Tibial nerve (tissue), 4 donors: ENCODE measurements at places on chromosomes 11 and 22. TPM values are rescaled to one million over a fixed set of nuclear protein-coding genes. Genes with fewer than 3 reads are reported as not detected.

RAB39A gene
- total RNA-seq = 0.63 TPM

MMP27 gene
- not detected for total RNA-seq

GRCh38 chr11:119373921-119374631 lies 7.4 kb downstream of the USP2 start:
- DNase-seq = peak; percentile 83

- no peak for DNase-seq
These were observed 535.1 kb downstream of the KCNA4 start for GRCh38 chr11:29481738-29482137.

DNA sequence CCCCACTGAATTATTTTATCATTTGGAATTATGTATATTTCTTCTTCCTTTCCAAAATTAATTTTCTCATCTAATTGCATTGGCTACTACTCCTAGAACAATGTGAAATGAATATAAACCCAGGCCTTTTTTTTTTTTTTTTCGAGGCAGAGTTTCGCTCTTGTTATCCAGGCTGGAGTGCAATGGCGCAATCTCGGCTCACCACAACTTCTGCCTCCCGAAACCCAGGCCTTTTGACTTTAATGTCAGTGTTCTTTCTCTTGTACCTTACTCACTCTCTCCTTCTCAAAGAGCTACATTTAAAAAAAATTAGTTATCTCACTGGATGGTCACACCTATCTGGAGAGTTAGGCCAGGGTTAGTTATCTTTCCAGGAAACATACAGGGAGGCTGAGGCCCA lies 35.3 kb upstream of the LRRC32 start:
- DNase-seq = no peak

CDKN1C gene
- total RNA-seq = 263 TPM

TEF gene
- 49.0 TPM for total RNA-seq

- no peak for DNase-seq
These were observed 1.1 kb upstream of the SLC35F2 start for GRCh38 chr11:107859459-107860239.

FAM180B gene
- total RNA-seq = 4.4 TPM

DNA sequence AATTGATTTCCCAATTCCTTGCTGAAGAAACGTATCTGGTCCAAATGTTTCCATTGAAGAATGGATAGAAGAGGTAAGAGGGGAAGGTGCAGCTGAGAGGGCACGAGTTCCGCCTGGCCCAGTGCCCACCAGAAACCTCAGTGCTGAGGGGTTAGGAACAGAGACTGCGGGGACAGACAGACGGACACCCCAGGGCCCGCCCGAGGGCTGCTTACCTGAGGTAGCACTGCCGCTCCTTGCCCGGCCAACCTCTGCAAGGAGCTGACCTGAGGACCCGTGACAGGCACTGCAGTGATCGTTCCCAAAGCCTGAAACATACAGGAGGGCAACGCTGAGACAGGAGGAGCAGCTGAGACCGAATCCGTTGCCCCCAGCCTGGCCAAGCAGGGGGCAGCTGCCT lies 89.6 kb downstream of the PHF21B start:
- no peak for DNase-seq

GRCh38 chr11:101327908-101328307 lies 198.3 kb upstream of the PGR start:
- DNase-seq = no peak

GRCh38 chr11:105432241-105432995 lies 177.5 kb upstream of the GRIA4 start:
- DNase-seq = no peak

SLC17A6 gene
- total RNA-seq = not detected

DNA sequence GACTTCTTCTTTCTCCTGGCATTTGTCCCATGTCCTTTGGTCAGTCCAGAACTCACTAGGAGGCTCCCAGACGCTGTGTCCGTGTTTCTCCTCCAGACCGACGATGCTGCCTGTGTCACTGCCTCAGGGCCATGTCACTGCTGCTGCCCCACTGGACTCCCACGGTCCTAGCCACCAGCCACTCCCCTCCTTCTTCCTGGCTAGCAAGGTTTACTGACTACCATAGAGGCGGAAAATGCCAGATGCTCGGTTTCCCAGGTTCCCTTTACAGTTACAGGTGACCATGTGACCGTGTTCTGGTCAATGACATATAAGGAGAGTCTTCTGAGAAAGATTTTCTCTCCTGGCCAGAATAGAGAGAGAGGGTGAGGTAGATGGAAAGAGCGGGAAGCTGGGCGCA lies 40.7 kb upstream of the RBFOX2 start:
- no peak for DNase-seq

DNA sequence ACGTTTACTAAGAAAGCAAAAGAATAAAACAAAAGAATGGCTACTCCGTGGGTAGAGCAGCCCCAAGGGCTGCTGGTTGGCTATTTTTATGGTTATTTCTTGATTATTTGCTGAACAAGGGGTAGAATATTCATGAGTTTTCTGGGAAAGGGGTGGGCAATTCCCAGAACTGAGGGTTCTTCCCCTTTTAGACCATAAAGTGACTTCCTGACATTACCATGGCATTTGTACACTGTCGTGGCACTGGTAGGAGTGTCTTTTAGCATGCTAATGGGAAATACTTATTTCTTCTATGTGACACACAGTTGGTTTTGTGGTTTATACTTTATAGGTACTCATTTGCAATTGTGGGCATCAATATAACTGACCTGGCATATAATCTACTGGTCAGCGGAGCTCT lies 56.3 kb downstream of the SLN start:
- no peak for DNase-seq

- DNase-seq = no peak
These were observed 1.3 kb downstream of the HEPN1 start for GRCh38 chr11:124920356-124920755.

DNA sequence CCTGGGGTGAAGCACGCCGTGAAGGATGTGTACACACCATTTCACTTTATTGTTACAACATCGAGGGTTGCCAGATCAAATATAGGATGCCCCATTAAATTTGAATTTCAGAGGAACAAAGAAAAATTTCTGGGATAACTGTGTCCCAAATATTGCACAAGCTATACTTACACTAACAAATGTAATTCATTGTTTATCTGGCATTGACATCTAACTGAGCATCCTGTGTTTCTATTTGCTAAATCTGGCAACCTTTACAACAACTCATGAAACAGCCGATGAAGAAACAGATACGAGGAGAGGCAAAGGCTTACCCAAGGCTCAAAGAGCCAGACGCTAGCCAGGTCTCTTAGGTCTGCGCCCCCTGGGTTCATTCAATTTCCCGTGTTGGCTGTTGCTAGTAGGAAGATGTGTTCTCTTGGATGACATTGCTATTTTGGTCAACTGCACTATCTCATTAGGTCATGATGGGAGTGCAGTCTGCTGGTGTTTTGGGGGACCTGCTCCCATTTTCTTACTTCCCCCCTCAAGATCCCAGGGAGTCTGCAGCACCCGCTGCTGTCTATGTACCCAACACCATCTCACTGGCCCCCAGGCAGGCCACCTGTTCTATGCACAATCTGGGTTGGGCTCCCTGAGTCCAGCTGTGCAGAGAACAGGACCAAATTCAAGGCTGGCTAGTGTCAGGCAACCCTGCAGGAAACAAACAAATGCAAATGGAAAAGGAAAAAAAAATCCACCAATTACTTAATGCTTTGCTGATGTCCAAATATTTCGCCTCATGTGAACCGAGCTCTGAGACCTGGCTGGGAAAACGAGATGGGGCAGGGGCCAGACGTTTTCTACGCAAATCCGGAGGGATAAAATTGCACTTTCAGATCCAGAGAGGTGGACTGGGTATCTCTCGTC lies 560.9 kb downstream of the MIAT start:
- no peak for DNase-seq

KLHDC7B gene
- not detected for total RNA-seq

- no peak for DNase-seq
These were observed 63.4 kb downstream of the NRXN2 start for GRCh38 chr11:64659417-64660144.

- DNase-seq = no peak
These were observed 52.4 kb downstream of the LARGE2 start for GRCh38 chr11:45974806-45975205.

- peak; percentile 38 for DNase-seq
These were observed 536.6 kb downstream of the SOX6 start for GRCh38 chr11:15819679-15820286.

TMEM218 gene
- 30.6 TPM for total RNA-seq

DNA sequence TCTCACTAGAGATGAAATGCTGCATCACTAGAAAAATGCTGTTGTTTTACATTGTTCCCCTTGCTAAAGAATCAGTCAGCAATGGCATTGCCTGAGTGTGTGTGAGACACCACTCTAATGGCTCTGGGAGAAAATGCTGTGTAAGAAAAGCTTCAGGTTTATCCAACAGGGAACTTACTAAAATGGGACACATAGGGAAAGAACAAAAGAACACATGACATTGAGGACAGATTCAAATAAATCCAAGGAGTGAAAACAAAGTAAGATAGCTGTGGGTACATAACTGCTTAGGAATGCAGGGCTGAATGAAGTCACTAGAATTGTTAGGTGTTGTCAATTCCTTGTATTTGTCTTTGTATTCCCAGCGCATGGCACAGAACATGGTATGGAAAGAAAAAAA lies 24.2 kb downstream of the BLID start:
- DNase-seq = no peak

P2RY2 gene
- 7.5 TPM for total RNA-seq

DNA sequence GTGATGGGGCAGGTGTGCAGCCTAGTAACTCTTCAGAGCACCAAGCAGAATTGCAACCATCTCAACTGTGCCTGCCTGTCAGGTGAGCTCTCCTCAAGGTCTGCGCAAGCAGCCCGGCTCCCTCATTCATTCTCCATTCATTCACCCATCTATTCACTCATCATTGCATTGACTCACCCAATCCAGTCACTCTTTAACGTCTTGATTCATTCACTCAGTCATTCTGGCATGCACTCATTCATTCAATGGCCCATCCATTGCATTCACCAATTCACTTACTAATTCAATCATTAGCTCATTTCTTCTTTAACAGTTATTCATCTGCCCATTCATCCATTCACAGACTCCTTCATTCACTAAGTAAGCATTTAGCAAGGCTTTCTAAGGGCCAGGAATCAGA lies 111.8 kb downstream of the PDE2A start:
- DNase-seq = no peak

- DNase-seq = no peak
These were observed 331.1 kb upstream of the PITPNB start for GRCh38 chr22:28250036-28250695.

EED gene
- 15.9 TPM for total RNA-seq

GRCh38 chr22:49829044-49829853 lies 1.6 kb upstream of the BRD1 start:
- no peak for DNase-seq

DNA sequence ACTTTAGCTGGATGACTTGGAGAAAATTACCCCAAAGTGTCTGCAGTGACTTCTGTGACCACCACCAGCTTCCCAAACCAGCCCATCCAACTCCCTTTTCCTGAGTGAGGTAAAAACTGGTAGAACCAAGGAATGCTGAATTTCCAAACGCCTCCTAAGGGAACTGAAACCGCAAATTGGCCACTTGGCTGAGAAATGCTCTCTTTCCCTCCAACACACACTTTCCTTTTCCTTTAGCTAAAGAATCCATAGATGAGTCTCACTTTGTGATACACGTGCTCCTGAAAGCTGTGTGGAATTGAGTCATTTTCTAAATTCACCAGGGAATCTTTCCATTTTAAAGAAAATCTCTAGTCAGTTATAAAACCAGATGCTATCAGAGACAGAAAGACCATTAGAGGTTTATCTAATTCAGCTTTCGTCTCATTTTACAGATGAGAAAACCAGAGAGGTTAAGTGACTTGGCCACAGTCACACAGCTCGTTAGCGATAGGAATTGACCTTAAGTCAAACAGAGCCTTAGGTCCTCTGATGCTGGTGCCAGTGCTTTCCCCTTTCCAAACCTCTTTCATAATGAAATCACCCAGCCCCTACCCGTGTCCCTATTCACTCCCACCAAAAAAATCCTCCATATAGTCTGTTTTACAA lies 137.2 kb downstream of the COMMD9 start:
- no peak for DNase-seq

DNA sequence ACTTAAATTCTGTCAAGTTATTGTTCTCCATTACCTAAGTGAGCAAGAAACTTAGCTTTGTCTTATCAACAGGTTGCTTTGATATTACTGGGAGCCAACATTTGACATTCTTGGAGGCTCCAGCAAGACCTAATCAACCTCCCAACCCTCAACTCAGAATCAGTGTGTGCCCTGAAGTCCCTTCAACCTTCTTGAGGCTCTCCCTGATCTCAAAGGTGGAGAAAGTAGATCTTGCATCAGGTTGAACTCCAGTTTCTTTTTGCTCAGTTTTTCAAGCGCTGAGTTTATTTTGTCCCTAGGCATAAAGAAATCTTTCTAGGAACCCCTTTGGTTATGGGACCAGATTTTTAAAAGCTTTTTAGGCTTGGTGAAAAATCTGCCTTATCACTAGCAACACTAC lies 1.4 kb downstream of the FAM111A start:
- no peak for DNase-seq

SYNGR1 gene
- 28.2 TPM for total RNA-seq

DNA sequence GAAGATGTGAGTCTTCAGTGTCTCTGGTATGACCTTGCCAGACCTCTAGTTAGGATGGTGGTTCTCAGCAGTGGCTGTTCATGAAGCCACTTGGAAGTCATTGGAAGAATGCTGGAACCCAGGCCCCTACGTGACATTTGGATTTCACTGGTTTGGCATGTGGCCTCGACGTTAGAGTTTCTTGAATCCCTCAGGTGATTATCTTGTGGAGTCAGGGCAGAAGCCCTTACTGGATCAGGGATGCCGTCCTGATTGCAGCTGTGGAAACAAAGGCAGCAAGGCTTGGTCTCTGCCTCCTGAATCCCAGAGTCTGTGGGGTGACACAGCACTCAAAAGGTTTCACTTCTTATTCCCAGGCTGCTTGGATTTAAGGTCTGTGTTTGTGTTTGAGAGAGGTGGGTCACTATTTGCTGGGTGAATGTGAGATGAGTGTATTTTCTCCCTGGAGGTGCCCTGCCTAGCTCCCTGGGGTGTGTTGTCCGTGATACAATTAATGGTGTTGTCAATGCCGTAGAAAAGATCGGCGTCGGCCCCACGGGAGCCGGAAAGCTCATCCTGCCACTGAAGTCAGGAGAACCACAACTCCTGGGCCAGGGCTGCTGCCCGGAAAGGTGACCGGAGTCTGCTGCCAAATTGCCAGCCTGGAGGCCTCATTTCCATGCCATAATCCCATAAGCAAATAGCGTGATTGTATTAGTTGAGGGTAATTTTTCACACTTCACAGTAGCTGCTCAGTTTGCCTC lies 939.0 kb downstream of the BRD1 start:
- no peak for DNase-seq

GRCh38 chr22:38786631-38787030 lies 7.3 kb downstream of the DNAL4 start:
- no peak for DNase-seq

DNA sequence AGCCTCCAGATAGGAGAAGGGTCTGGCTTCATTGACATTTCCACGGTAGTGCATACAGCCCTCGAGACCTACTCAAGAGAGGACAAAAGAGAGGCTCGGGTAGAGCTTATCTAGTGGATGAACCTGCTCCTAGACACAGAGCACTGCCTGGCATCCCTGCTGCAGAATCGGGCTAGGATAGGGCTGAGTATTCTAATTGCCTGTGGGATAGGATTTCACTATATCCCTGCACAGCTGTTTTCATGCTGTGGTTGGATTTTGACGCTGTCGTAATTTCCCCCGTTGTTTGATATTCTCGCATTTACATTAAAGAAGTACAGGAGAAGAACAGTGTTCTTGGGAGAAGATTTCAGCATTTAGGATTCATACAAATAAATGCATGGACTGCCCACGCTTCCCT lies 107.8 kb downstream of the KIRREL3 start:
- no peak for DNase-seq
